ENCODE measurements at places on chromosomes 7 and 10.

GRCh38 chr10:74674927-74675326 lies 151.5 kb upstream of the KAT6B start:
- DNase-seq = no peak

- no peak for DNase-seq
Observed at GRCh38 chr10:76073524-76073923, 642.1 kb downstream of the LRMDA start.

- DNase-seq = no peak
Observed at GRCh38 chr10:69897432-69897831, 95.7 kb downstream of the COL13A1 start.

DNA sequence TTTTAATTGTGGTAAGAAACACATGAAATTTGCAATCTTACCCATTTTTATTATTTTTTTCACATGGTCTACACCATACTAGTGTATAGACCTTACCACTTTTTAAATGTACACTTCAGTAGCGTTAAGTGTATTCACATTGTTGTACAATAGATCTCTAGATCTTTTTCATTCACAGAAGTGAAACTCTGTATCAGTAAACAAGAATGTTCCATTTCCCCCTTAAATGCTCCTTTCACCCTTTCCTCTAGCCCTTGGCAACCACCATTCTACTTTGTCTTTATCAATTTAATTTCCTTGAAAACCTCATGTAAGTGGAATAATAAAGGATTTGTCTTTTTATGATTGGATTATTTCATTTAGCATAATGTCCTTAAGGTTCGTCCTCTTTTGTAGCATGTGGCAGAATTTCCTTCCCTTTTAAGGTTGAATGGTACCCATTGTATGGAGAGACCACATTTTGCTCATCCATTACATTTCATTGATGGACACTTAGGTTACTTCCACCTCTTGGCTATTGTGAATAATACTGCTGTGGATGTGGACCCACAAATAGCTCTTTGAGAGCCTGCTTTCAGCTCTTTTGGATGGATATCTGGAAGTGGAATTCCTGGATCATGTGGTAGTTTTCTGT lies 45.7 kb downstream of the SNX10 start:
- no peak for DNase-seq

- no peak for DNase-seq
Observed at GRCh38 chr7:70068531-70068930, 470.3 kb downstream of the AUTS2 start.

- no peak for DNase-seq
Observed at GRCh38 chr10:82124713-82125112, 249.7 kb downstream of the NRG3 start.

DNA sequence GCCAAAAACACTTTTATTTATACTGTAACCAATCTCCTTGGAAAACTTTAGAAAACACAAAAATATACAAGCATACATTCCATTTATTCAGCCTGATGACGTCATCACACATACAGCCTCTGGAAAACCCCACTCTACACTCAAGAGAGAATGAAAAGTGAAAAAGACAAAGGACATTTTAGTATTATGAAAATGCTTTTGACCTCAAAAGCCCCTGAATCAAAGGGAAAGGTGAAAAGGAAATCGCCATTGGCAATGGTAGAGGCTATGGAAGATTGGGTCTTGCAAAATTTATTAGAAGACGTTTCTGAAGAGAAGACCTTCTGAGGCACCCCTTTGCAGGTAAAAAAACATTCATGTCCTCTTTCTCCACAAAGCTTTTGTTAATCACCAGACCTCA lies 82.9 kb upstream of the STRIP2 start:
- no peak for DNase-seq

DNA sequence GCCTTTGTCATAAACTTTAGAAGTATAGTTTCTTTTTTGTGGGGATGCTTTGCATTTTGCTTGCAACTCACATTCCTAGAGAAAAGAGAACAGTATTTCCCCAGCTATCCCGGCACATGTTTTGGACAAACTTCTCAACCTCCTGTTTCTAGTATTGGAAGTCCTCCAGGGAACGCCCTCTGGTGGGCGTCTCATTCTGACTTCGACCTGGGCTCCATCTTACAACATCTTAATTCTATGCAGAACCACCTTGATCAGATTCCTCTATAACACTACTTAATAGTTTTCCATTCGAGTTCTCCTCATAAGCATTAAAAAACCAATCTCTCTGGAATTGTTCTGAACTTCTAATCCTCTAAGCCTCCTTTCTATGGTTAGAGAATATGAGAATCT lies 139.5 kb upstream of the FZD8 start:
- no peak for DNase-seq

- DNase-seq = no peak
Observed at GRCh38 chr7:72753781-72754180, 74.2 kb downstream of the TYW1B start.

DNA sequence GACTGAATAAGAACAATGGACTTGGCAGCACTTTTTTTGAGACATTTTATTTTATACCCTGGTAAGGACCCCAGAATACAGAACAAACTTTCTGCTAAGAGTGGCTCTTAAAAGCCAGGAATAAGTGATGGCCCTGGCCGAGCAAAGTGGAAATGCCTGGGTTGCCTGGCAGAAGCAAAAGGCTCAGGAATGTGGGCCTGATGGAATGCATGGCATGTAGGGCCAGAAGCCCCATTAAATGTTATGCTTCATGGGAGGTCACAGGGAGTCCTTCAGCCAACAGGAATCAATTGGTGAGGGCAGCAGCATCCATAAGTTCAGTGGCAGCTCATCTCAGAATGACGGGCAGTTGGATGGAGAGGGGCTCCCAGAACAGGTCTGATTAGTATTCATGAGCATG lies 301.5 kb upstream of the CACNA2D1 start:
- peak; percentile 58 for DNase-seq

- no peak for DNase-seq
Observed at GRCh38 chr7:144403649-144404061, at the start of gene NOBOX. Gene NOBOX, minus strand, starts transcription at chr7:144403693.
